ENCODE measurements at places on chromosomes 11 and 22.

- no peak for DNase-seq
Measured at GRCh38 chr22:45910928-45911467, 66.0 kb downstream of the WNT7B start.

DNA sequence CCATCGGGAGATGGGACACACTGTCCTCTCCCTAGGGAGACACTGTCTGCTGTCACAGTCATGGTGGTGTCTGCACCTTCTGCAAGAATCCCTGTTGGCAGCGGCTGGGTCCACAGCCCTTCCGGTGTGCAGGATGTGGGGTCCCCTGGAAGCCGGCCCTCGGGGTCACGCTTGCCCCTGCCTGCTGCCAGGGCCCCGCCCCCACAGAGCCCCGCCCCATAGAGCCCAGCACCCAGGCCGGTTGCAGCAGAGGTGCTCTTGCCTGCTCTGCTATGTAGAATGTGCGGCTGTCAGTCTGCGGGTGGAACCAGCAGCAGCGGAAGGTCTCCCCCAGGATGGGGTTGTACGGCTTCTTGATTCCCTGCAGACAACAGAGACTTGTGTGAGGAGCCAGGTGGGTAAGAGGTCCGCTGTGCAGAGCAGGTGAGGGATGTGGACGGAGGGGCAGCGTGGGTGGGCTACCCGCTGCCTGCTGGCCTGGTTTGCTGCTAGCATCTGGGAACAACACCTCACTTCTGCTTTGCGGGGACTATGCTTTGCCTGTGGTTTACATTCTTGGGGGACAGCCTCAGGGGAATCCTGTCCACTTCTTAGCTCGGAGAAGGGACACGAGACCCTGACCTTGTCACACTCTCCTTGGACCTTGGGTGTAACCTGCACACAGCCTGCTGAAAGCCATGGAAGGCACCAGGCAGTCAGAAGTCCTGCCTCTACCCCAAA lies 44.9 kb upstream of the CARS1 start:
- no peak for DNase-seq

GRCh38 chr11:221539-221938 lies 14.0 kb downstream of the RIC8A start:
- no peak for DNase-seq

- no peak for DNase-seq
Measured at GRCh38 chr22:47127441-47127871, 365.0 kb downstream of the TBC1D22A start.

GRCh38 chr11:113951537-113951936 lies 23.4 kb upstream of the HTR3A start:
- peak; percentile 33 for DNase-seq

- peak; percentile 24 for DNase-seq
Measured at GRCh38 chr11:127997594-127997993, 589.8 kb downstream of the ETS1 start.

- DNase-seq = peak; percentile 33
Measured at GRCh38 chr22:28171712-28172111, 252.7 kb upstream of the PITPNB start.

- DNase-seq = peak; percentile 56
Measured at GRCh38 chr22:37739035-37739434, 42.2 kb downstream of the TRIOBP start.

GRCh38 chr11:110377434-110377833 lies 52.3 kb upstream of the FDX1 start:
- DNase-seq = no peak

GRCh38 chr22:17483688-17484372 lies 79.5 kb upstream of the SLC25A18 start:
- no peak for DNase-seq
